Activated gamma-delta T cell treated with Interleukin-2 at 50 U/mL for 16 hours (primary cell): ENCODE measurements at places on chromosomes 2 and 18.
A peak's percentile ranks its signal among the peaks of the same experiment; 100 is the strongest.

- DNase-seq: no peak
Measured at GRCh38 chr18:47846431-47846830, 84.0 kb downstream of the SMAD2 start.

- DNase-seq: peak; percentile 57
Measured at GRCh38 chr2:86037141-86037794, 68.4 kb downstream of the POLR1A start.

DNA sequence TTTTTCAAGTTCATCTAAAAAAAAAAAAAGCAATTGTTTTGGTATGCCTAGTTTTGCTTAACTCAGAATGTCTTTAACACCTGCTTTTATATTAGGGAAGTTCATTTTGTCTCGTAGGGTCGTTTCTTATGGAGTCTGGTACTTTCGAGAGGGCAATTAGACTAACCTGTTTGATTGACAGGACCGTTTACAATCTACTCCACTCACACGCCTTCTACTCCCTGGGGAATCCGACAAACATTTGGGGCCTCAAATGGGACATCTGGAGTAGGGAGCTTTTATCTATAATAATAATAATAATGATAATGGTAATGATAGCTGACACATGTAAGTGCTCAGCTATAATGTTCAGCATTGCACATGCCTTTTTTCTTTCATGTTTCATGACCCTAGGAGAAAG, 261.6 kb upstream of the RASGRP3 start:
- no peak for DNase-seq

- DNase-seq: no peak
Measured at GRCh38 chr2:238441262-238442114, 14.8 kb downstream of the ASB1 start.

- peak; percentile 47 for DNase-seq
Measured at GRCh38 chr2:26346454-26347053, at the start of gene ADGRF3. TSS of gene ADGRF3 (minus strand) at chr2:26346789. CDS start at chr2:26346234, 555 bp downstream.

GRCh38 chr18:37409878-37410277, 155.7 kb downstream of the CELF4 start:
- DNase-seq: no peak

- no peak for DNase-seq
Measured at GRCh38 chr18:48084041-48084757, 153.7 kb upstream of the SMAD2 start.

GRCh38 chr2:33412920-33413319, 63.5 kb upstream of the RASGRP3 start:
- no peak for DNase-seq

DNA sequence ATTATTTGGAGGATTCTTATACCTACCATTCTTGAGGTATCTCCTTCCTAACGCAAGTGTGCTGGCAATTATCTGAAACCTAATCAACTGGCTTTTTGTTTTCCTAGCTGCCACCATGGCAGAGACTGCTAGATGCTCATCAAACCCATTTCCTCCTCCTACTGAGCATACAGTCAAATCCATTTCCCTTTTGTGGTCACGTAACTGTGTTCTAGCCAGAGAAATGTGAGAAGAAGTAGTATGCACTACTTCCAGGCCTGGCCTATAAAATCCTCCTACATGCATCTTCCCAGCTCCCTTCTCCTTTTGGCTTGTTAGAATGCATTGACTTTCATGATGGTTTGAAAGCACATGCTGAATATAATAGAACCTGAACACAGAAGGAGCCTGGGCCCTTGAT, 494.1 kb upstream of the MEIS1 start:
- no peak for DNase-seq

GRCh38 chr2:217822296-217823252, 180.2 kb downstream of the TNS1 start:
- no peak for DNase-seq

GRCh38 chr2:69026026-69026425, 13.0 kb downstream of the ANTXR1 start:
- DNase-seq: no peak

DNA sequence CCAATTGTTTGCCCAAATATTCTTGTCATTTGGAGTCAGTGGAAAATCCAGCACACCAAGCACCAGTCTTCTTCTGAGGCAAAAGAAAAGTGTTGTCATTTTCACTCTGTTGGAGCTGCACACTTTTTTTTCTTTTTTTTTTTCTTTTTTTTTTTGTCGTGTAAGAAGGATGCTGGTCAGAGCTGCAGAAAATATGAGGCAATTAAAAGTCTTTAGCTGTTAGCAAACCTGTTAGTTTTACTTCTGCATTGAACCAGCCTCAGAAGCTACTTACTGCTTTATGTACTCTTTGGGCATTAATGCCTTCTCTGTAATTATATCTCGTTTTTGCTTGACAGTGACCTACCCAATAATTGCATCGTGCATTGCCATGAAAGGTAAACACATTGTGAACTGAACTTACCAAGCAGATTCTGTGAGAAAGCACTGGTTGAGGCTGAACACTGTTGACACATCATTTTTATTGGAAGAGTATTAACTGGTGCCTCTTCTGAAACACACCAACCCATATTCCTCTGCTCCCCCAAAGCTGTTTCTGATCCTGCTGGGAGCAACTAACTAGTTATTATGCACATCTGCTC, 165.4 kb downstream of the CAPN13 start:
- no peak for DNase-seq

- no peak for DNase-seq
Measured at GRCh38 chr2:863732-864450, 86.8 kb upstream of the SNTG2 start.

DNA sequence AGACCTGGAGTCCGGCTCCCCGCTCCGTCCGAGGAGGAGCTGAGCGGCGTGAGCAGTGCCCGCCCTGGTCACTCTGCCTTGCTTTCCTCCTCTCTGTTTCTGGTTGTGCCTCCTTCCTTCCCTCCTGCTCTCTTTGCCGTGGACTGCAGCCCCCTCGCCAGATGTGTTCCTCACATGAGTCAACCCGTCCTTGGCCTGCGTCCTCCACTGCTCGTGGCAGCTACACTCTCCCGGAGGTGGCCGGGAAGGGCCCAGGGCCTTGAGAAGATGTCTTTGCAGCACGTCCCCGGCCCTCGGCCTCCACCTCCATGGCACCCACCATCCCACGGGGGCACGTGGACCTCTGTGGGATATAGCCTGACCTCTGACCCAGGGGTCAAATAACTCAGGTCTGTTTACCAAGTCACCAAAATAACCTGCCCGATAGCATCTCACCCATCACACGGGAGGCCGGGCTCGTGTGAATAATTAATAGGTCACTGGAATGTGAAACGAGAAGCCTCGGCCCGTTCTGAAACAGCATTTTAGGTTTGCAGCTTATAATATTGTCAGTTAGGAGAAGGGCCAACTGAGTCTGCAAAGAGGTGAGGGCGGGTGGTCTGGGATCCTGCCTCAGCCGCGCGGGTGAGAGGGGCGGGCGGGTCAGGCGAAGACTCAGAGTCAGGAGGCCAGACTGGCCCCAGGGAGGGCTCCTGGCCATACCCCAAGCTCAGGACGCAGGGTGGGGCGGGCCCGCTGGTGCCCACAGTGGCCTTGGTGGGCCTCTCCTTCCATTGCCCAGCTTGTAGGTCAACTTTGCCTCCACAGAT, 42.6 kb downstream of the NFATC1 start:
- no peak for DNase-seq
